ENCODE measurements at places on chromosomes 4 and X.

DNA sequence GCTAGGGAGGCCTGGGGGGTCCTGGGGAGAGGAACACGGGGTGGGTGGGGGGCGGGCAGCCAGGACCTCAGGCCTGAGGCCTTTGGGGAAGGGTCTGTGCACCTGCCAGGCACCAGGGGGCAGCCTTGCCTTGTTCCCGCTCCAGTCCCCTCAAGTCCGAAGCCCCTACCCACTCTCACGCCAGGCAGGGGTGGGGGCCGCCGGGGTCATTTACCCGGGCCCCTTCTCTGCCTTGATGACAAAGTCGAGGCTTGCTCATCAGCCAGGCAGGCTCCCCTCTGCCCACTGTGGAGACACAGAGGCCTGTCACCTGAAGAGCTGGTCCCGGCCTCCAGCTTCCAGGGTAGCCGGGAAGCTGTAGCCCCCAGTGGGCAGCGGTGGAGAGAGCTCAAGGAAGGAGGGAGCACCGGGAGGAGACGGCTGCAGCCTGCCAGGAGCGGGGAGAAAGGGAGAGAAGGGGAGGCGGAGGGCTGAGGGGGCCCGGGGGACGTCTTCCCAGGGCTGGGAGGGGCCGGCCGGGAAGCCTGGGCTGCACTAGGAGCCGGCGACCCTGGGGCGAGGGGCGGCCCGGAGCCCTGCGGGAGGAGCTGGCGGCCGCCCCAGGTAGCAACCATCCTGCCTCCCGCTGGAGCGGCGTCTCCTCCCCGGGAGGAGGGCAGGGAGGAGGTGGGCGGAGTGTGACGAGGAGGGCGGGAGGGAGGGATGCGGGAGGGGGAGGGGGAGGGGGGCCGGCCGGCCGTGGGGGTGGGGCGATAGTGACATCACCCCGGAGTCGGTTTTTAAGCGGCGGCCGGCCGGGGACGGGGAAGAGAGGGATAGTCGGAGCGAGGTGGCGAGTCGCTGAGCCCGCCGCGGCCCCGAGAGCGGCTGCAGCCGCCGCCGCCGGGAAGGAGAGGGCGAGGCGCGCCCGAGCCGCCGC is at the start of gene SLC6A8:
SLC6A8 (plus strand) TSS at position 806 of the 919 bp plus-strand sequence. CDS start 649 bp downstream, outside the sequence.
- DNase-seq: no peak

DNA sequence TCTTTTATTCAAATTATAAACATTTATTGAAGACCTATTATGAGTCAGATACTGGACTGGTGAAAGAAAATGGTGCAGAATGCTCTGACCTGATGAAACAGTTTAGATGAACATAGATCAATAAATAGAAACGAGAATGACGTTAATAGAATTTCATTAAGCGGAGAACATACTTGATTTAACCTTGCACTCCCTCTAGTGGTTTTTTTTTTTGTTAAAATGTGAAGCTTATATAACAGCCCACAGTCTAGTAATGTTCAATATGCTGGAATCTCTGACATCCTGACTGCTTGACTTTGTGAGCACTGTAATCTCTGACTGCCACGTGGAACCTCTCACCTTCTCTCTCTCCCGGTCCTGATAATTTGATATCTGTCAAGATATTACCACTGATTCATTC is 32.3 kb downstream of the HDAC8 start:
- DNase-seq: no peak

- no peak for DNase-seq
Measured at GRCh38 chrX:50081282-50081889, 119.4 kb downstream of the AKAP4 start.

DNA sequence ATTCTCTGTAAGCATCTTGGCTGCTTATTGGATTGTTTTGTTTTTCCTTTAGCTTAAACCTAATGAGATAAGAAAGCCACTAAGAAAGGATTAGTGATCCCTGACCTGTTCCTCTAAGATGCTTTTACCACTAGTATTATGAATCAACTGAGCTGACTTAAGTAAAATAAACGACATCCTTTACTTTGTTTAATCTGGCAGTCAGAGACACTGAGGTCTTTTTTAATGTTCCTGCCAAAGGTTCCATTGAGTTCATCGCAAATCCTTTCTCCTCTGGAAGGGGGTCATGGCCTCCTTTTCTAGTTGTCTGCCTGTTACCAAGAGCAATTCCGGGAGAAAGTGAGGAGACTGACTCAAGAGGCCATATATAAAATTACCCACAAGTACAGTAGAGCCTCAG is 1038.3 kb upstream of the SLIT2 start:
- DNase-seq: no peak

- no peak for DNase-seq
Measured at GRCh38 chrX:11458170-11458569, 165.0 kb downstream of the AMELX start.

GRCh38 chr4:921830-922331 is 10.2 kb downstream of the GAK start:
- no peak for DNase-seq

GRCh38 chr4:3715061-3715854 is 50.9 kb upstream of the ADRA2C start:
- no peak for DNase-seq

GRCh38 chrX:29477878-29478277 is 737.5 kb upstream of the MAGEB2 start:
- DNase-seq: no peak

DNA sequence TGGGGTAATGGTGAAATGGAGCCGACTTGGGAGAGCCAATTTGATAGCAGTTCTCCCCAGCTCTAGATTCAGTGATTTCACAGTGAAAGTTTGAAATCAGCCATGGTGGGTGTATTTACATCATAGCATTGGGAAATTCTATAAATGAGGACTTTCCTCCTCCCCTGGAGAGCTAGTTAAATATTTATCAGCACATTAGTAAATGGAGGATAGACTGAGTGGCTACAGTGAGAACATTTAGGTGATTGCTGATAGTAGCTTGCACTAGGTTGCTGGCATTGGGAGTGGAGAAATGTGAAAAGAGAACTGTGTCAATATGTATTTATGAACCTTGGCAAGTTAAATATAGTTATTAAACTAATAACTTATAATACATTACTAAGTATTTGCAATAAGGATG is 347.3 kb downstream of the CCSER1 start:
- no peak for DNase-seq

GRCh38 chr4:10179957-10180602 is 63.5 kb upstream of the WDR1 start:
- DNase-seq: no peak

- DNase-seq: no peak
Measured at GRCh38 chrX:42530027-42530426, 247.9 kb downstream of the PPP1R2C start.

- no peak for DNase-seq
Measured at GRCh38 chrX:24659106-24659505, 12.0 kb upstream of the PCYT1B start.

GRCh38 chr4:139243448-139244365 is 36.3 kb downstream of the MGARP start:
- DNase-seq: no peak

DNA sequence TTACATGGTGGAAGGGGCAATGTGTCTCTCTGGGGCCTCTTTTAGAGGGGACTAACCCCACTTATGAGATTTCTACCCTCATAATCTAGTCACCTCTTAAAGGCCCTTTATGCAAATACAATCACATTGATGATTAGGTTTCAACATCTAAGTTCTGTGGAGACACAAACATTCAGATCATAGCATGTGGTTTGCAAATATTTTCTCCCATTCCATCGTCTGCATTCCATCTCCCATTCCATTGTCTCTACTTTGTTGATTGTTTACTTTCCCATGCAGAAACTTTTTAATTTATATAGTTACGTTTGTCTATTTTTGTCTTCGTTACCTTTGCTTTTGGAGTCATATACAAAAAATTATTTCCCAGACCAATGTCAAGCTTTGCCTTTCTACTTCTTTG is 927.5 kb upstream of the INTU start:
- DNase-seq: no peak

GRCh38 chr4:48483777-48484493 is 792 bp downstream of the SLC10A4 start:
- DNase-seq: no peak

Measured in cortex of kidney (tissue), 1 donor.